ENCODE measurements at places on chromosomes 5 and 9. TPM values are rescaled to one million over a fixed set of nuclear protein-coding genes. Genes with fewer than 3 reads are reported as not detected.

MYORG gene
- total RNA-seq: 4.6 TPM

OTP gene
- 0.17 TPM for total RNA-seq

CD72 gene
- total RNA-seq: 4.9 TPM

OBP2B gene
- total RNA-seq: not detected

PCDHB14 gene
- 16.5 TPM for total RNA-seq

NKD2 gene
- 41.7 TPM for total RNA-seq

TTC23L gene
- 1.2 TPM for total RNA-seq

PIGO gene
- 19.0 TPM for total RNA-seq

BARX1 gene
- 6.9 TPM for total RNA-seq

PAEP gene
- total RNA-seq: not detected

IL17B gene
- total RNA-seq: 0.88 TPM

PTGR1 gene
- 23.4 TPM for total RNA-seq

SLC6A7 gene
- total RNA-seq: not detected

PSMD5 gene
- 48.5 TPM for total RNA-seq

AFAP1L1 gene
- total RNA-seq: 0.25 TPM

WWC1 gene
- 1.5 TPM for total RNA-seq

VAV2 gene
- 270 TPM for total RNA-seq

DMRT3 gene
- 1.7 TPM for total RNA-seq

PCDHA6 gene
- 29.8 TPM for total RNA-seq

OLFML2A gene
- total RNA-seq: not detected

ANXA2R gene
- total RNA-seq: 1.6 TPM

IDNK gene
- 2.8 TPM for total RNA-seq

IGFBPL1 gene
- 590 TPM for total RNA-seq

SLC6A19 gene
- not detected for total RNA-seq

WDR31 gene
- total RNA-seq: 1.3 TPM

GRIA1 gene
- total RNA-seq: not detected

ANGPTL2 gene
- 55.5 TPM for total RNA-seq

SLC1A1 gene
- 0.10 TPM for total RNA-seq

QRFP gene
- not detected for total RNA-seq

SPINK1 gene
- total RNA-seq: not detected

NEK6 gene
- total RNA-seq: 5.4 TPM

FER gene
- 30.9 TPM for total RNA-seq

SLC23A1 gene
- total RNA-seq: not detected

SH2D3C gene
- 71.7 TPM for total RNA-seq

GAPT gene
- total RNA-seq: not detected

DDX4 gene
- total RNA-seq: 0.27 TPM

DMGDH gene
- total RNA-seq: 1.7 TPM

SURF2 gene
- total RNA-seq: 24.0 TPM

LCN2 gene
- not detected for total RNA-seq

MEIKIN gene
- total RNA-seq: not detected

PRSS3 gene
- total RNA-seq: not detected

MEF2C gene
- 24.1 TPM for total RNA-seq

ADGRD2 gene
- total RNA-seq: not detected

FRRS1L gene
- total RNA-seq: 4.4 TPM

ZNF189 gene
- 30.1 TPM for total RNA-seq

ORM2 gene
- total RNA-seq: not detected

SIT1 gene
- 3.4 TPM for total RNA-seq

CCL28 gene
- 1.1 TPM for total RNA-seq

PCDHB15 gene
- 29.5 TPM for total RNA-seq

PRUNE2 gene
- total RNA-seq: 63.8 TPM

FOXI1 gene
- total RNA-seq: not detected

CEP120 gene
- 8.2 TPM for total RNA-seq
